ENCODE measurements at places on chromosomes 16 and 17. TPM values are rescaled to one million over a fixed set of nuclear protein-coding genes. Genes with fewer than 3 reads are reported as not detected.

The METTL23 gene
- total RNA-seq = 17.8 TPM

- ATAC-seq = no peak
Observed at GRCh38 chr16:23570992-23571632, 13.6 kb downstream of the UBFD1 start.

DNA sequence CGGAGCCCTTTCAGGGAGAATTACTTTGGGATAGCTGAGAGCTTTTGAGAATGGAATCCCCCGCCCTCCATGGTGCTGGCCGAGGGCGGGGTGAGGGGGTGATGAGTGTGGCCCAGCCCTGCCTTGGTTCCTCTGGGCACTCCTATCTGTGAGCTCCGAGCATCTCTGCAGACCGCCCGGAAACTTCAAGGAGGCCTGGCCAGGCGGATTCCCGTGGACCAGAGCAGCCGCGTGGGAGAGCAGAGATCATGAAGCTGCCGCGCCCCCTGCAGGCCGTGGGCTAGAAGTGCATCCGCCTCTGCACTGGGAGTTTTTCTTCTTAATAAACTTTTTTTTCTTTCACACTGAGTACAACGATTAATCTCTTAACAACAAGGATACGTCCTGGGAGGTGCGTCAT is 392.9 kb upstream of the EEF2KMT start:
- peak; percentile 50 for ATAC-seq

GRCh38 chr17:76156662-76156991 is 15.6 kb upstream of the FOXJ1 start:
- no peak for ATAC-seq

The VAT1L gene
- total RNA-seq = 0.08 TPM
